ENCODE measurements at places on chromosomes 1 and 21.

GRCh38 chr1:230153641-230154296, 86.7 kb downstream of the GALNT2 start:
- DNase-seq = no peak

DNA sequence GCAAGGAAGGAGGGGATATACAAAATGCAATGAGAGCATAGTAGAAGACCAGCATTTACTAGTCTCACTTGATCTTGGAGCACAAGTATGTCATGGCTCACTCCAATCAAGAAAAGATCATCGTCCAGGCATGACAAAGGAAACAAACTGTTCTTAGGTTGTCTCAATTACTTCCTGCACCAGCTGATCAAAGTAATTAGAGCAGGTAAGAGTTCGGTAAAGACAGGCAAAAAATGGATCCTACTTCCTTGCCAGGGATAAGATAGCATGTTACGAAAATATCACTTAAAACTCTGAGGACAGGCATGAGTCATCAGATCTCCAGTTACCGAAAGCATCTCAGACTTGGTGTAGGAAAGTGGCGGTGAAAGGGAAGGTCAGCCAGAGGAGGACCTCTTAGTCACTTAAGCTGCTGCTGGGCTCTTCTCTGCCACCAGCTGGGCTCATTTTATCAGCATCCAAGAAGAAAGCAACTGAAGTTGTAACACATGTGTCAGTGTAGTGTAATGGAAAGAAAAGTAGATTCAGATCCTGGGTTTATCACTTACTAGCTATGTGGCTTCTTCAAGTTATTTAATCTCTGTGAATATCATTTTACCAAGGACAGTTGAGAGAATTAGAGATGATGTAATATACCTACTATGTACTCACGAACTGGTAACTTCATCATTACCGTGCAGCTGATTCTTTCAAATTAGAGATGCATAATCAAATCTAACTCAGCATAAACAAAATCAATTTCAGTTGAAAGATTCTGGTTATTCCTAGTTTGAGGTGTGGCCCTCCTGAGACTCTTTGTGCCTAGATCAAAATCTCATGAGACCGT, 46.8 kb downstream of the XCL1 start:
- no peak for DNase-seq

DNA sequence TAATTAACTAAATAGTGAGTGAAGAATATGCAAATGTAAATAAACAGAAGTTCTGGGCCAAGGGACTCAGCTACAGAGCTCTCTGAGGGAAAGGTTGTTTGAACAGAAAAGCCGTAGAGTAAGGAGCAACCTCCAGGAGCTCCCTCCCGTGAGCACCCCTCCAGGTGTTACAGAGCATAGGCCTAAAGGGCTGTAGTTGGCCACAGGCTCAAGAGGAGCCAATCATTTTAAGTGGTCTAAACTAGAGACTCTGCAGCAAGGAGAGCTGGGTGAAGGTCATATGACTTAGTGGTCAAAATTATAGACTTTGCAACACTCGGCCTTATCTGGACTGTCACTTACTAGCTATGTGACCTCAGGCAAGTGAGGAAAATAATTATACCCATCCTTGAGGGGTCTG, 19.1 kb upstream of the RXRG start:
- DNase-seq = no peak

DNA sequence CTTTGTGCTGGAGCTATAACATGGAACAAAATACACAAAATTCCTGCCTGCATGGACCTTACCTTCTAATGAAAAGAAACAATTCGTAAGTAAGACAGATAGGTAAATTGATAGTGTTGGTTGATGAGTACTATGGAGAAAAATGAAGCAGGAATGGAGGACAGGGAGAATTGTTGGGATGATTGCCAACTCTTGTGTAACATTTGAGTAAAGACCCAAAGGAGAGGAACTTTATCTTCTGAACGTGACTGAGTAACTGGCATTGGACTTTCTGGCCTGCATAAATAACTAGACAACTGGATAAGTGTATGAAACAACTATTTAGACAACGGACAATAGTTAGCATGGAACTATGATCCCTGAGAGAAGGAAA, 6.8 kb upstream of the EFCAB14 start:
- DNase-seq = no peak

DNA sequence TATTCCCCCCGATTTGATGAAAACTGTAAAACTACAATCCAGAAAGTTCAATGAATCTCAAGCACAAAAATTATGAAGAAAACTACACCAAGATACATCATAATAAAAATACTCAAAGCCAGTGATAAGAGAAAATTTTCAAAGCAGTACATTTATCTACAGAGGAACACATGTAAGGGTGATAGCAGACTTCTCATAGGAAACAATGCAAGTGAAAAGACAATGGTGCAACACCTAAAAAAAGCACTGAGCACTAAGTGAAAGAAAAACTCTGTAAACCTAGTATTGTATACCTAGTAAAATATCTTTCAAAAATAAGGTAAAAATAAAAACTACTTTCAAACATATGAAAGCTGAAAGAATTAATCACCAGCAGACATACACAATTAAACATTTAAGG, 76.1 kb upstream of the IRF2BP2 start:
- no peak for DNase-seq

DNA sequence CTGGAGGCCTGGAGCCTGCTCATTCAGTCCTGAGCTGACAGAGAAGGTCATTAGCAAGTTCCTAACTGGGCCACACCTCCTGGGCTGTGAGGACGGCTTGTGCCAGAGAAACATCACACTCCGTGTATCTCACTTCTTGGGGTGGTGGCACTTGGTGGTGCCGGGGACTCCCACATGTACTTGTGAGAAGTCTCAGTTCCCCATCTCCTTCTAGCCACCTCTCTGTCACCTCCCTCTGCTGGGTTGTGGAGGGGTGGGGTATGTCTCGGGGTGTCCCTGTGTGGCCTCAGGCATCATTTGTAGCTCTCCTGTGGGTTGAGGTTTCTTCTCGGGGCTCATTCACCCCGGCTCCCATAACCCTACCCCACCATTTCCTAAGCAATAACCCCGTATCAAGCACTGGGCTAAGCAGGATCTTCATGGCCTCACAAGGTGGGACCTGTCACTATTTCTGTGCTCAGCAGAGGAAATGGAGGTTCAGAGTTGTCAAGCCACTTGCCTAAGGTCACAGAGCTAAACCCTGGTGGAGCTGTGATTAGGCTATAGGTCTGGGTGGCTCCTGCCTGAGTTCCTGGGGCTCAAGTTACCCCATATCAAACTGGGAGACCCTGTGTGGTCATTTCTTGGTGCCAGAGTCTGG, 62.5 kb downstream of the UBIAD1 start:
- DNase-seq = no peak

- peak; percentile 63 for DNase-seq
Observed at GRCh38 chr1:16112596-16113555, 39.4 kb upstream of the FAM131C start.

GRCh38 chr21:32406405-32406804, 6.1 kb upstream of the EVA1C start:
- DNase-seq = no peak

DNA sequence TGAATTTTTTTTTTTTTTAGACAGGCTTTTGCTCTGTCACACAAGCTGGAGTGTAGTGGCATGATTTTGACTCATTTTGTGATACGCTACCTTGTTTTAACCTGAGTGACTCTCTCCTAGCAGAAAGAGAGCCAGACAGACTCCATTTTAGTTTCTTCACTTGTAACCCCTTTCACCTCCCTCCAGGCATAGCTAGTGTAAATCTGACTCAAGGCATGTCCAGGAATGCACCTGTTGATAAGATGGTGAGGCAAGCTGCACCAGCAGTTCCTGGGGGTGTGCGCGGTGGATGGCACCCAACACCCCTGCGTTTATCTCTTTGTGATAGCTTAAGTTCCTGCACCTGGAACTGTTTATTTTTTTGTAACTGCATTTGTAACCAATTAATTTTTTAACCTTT, 4.7 kb upstream of the PHACTR4 start:
- no peak for DNase-seq

Measured in right forelimb (tissue), 1 donor.